EH (cell line): ENCODE measurements at places on chromosomes 6 and 20.

- no peak for DNase-seq
Measured at GRCh38 chr6:149985481-149985937, 21.8 kb downstream of the ULBP1 start.

GRCh38 chr6:42292004-42292740, 74.5 kb upstream of the MRPS10 start:
- DNase-seq, result peak; percentile 65

GRCh38 chr6:40400738-40401137, 186.4 kb downstream of the LRFN2 start:
- no peak for DNase-seq

GRCh38 chr20:184288-184687, 5.2 kb downstream of the DEFB128 start:
- no peak for DNase-seq

GRCh38 chr6:155301867-155302266, 12.4 kb downstream of the TFB1M start:
- peak; percentile 74 for DNase-seq
